ENCODE measurements at places on chromosomes 3 and 15. TPM values are rescaled to one million over a fixed set of nuclear protein-coding genes. Genes with fewer than 3 reads are reported as not detected.

- no peak overlapping the region for H3K4me3 ChIP-seq
- no peaks in the 10 kb centered on the region for H3K27me3 ChIP-seq
- H3K36me3 ChIP-seq: no peaks in the 10 kb centered on the region
- H3K27ac ChIP-seq: no peak overlapping the region
- peaks cover 7% of the 10 kb centered on the region for H3K4me1 ChIP-seq
Measured at GRCh38 chr15:69756440-69756839, 303.8 kb downstream of the RPLP1 start.

DNA sequence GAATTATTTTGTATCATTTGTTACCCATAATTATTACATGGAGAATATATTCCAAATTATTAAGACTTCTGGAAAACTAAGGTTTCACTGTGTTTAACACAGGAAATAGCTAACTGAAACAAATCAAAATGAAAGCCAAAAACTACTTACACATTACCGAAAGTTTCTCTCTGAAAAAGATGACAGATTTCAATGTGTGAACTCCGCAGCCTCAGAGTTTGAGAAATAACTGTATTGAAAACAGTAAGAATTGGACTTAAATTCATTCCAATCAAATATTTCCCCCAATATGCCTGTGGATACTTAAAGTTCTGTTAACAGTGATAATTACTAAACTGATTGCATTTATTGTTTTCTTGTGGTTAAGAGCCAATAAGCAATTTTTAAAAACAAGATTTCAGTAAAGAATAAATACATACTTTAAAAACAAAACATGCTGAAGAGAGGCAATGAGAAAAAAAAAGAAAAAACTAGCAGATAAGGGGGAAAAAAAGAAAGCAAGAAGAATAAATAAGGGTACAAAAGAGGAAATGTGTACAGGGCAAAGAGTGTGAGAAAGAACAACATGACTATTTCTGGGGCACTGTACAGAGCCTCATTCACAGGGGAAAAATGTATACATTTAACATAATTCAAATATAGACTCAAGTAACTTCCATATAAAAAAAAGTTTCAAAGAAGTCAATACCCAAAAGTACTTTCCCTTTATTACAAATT is 30.7 kb downstream of the DENND4A start:
- H3K36me3 ChIP-seq: no peaks in the 10 kb centered on the region
- no peaks in the 10 kb centered on the region for H3K4me1 ChIP-seq
- no peak overlapping the region for H3K4me3 ChIP-seq

DNA sequence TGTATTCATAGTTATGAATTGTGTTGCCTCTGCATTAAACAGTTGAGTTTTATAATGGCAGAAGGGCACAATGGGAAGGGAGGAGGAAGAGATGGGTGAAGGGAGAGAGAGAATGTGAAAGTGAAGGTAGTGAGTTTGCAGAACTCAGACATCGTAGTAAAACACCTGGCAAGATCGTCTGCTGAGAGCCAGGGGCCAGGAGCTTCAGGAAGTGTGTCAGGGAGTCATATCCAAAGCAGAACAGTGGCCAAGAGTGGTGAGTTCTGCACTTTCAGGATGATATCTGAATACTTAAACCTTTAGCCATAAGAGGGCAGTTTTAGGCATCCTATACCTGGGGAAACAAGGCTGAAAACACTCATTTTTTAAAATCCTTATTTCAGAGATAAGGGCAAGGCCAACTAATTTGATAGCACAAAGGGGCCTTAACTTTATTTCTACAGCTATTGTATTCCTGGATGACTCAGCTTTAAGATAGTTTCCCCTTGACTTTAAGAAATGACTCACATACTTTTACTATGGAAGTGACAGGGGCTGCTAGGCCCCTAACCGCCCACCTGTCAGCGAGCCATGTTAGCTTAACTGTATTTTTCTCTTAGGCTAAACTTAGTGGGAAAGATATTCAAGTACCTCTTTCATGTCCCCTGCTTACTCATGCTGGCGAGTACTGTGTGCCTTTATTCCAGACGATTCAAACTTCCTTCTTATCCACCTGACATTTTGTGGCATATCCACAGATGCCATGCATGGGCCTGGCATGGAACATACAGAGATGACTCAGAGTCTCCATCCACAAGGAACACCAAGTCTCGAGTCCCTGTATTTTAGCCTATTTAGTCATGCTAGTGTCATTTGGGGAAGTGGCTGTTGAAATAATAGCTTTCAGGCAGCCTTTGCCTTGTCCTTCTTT is 53.9 kb downstream of the RLBP1 start:
- H3K27ac ChIP-seq: no peak overlapping the region
- no peaks in the 10 kb centered on the region for H3K27me3 ChIP-seq
- DNase-seq: no peak
- peaks cover 22% of the 10 kb centered on the region for H3K4me1 ChIP-seq
- no peak overlapping the region for H3K4me3 ChIP-seq

- no peak for DNase-seq
- no peaks in the 10 kb centered on the region for H3K36me3 ChIP-seq
Measured at GRCh38 chr15:98070137-98070536, 109.6 kb downstream of the ARRDC4 start.

GRCh38 chr15:34330279-34330678 is 7.3 kb downstream of the SLC12A6 start:
- H3K27ac ChIP-seq: no peak overlapping the region
- no peaks in the 10 kb centered on the region for H3K36me3 ChIP-seq
- H3K27me3 ChIP-seq: no peaks in the 10 kb centered on the region
- H3K4me1 ChIP-seq: no peaks in the 10 kb centered on the region
- H3K4me3 ChIP-seq: no peak overlapping the region
- DNase-seq: no peak

DNA sequence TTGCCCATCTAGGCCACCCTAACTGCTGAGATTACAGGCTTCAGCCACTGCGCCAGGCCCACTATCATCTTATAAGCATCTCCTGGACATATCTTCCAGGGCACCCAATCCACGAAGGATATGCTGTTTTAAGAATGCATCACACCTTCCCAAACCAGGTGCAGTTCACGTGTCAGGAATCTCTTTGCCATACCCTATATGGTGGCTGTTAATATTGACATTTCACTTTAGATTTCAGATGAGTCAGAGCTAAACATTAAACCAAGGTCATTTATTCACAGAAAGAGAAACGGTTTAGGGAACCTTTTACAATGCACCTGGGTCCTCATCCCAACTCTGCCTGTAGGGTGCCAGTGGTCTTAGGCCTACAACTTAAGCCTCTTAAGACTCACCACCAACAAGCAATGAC is 85.7 kb downstream of the TBL1XR1 start:
- no peaks in the 10 kb centered on the region for H3K36me3 ChIP-seq
- peak; percentile 23 for DNase-seq
- H3K4me3 ChIP-seq: no peak overlapping the region
- no peaks in the 10 kb centered on the region for H3K27me3 ChIP-seq

DNA sequence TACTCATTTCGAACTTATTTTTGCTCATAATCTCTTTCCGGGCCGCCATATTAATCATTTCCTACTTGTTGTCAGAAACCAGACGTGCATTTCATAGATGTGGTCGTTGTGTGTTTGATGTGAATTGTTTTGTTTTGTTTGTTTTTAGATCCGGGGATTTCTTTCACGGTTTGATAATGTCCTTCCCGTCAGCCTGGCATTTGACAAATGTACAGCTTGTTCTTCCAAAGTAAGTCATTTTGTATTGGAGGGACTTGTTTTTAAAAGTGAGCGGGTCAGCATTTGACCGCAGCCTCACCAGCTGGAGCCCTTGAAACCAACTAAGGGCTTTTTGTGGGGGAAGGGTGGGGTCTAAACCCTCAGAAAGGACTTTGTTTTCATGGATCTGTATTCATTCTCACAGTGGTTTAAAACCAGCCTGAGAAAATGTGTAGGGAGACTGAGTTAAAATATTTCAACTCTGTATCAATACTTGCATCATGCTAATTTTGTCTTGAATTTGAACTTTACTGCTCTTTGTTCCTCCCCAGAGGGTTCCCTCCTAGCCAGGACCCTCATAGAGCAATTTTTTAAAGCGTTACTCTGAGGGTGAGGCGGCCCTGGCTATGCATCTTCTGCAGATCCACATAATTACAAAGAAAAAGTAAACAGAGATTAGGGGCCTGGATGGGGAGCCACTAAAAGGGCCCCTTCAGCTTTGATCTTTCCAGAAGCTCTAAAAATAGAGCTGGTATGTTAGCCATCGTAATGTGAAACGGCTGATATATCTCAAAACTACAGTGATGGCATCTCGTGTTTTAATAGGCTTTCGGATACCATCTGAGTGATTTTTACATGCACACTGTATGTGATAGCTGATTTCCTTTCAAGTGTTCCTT is 107.9 kb downstream of the ATG7 start:
- no peak overlapping the region for H3K27ac ChIP-seq
- no peaks in the 10 kb centered on the region for H3K27me3 ChIP-seq
- no peak overlapping the region for H3K4me3 ChIP-seq
- H3K4me1 ChIP-seq: peaks cover 16% of the 10 kb centered on the region

GRCh38 chr3:42745291-42745745 is 27.7 kb downstream of the CCDC13 start:
- H3K27ac ChIP-seq: no peak overlapping the region
- H3K4me3 ChIP-seq: no peak overlapping the region
- no peaks in the 10 kb centered on the region for H3K36me3 ChIP-seq
- H3K4me1 ChIP-seq: peaks cover 16% of the 10 kb centered on the region
- no peak for DNase-seq

- no peak overlapping the region for H3K27ac ChIP-seq
- no peaks in the 10 kb centered on the region for H3K36me3 ChIP-seq
- no peaks in the 10 kb centered on the region for H3K27me3 ChIP-seq
- no peak overlapping the region for H3K4me3 ChIP-seq
- H3K4me1 ChIP-seq: no peaks in the 10 kb centered on the region
- peak; percentile 6 for DNase-seq
Measured at GRCh38 chr3:102741105-102741504, 306.3 kb downstream of the ZPLD1 start.

GRCh38 chr3:194370753-194371152 is 1.2 kb upstream of the LRRC15 start:
- peaks cover 33% of the 10 kb centered on the region for H3K4me1 ChIP-seq
- no peak for DNase-seq
- peaks cover 12% of the 10 kb centered on the region for H3K27me3 ChIP-seq
- H3K27ac ChIP-seq: no peak overlapping the region
- no peak overlapping the region for H3K4me3 ChIP-seq

DNA sequence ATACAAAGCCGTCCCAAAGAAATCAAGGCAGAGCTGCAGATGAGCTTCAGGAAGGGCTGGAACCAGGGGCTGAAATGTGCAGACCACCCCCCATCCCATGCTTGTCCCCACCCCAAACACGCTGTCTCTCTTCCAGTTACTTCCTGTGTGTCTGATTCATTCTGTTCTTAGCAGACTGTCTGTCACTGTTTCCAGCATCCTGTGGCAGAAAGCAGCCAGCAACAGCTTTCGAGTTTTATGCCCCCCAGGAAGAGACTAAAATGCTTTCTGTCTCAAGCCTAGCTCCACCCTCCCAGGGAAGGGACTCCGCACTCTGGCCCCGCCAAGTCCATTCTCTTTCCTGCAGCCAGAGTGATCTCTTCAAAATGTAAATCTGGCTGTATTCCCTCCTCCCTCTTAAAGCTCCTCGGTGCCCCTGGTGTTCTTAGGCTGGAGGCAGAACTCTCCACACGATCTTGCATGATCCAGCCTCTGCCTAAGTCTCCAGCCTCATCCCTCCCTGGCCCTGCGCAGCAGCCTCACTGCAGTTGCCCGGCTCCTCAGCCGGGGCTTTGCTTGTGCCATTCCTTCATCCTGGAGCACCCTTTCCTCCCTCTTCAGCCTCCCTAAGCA is 41.5 kb downstream of the HRH1 start:
- no peak overlapping the region for H3K4me3 ChIP-seq
- H3K27ac ChIP-seq: no peak overlapping the region
- DNase-seq: peak; percentile 47
- H3K27me3 ChIP-seq: no peaks in the 10 kb centered on the region

- H3K4me3 ChIP-seq: no peak overlapping the region
- no peak overlapping the region for H3K27ac ChIP-seq
- no peaks in the 10 kb centered on the region for H3K36me3 ChIP-seq
- no peak for DNase-seq
- H3K27me3 ChIP-seq: no peaks in the 10 kb centered on the region
- no peaks in the 10 kb centered on the region for H3K4me1 ChIP-seq
Measured at GRCh38 chr3:29263476-29263875, 17.4 kb upstream of the RBMS3 start.

DNA sequence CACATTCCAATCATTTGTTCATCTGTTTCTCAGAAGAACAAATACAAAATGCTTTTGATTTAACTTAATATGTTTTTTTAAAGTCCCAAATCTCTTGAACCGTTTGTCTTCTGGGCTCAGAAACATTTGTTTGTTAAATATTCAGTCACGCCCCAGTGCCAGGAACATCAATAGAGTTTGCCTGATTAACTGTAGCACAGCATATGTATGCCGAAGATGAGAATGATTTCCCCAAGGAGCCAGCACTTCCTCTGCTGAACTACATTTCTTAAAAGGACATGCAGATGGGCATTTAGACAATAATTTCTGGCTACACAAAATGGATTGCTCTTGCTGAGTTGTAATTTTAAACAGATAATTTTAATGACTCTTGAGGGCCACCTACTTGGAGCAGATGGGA is 191.6 kb upstream of the FAM3D start:
- H3K36me3 ChIP-seq: no peaks in the 10 kb centered on the region
- no peaks in the 10 kb centered on the region for H3K27me3 ChIP-seq
- no peaks in the 10 kb centered on the region for H3K4me1 ChIP-seq
- H3K27ac ChIP-seq: no peak overlapping the region

DNA sequence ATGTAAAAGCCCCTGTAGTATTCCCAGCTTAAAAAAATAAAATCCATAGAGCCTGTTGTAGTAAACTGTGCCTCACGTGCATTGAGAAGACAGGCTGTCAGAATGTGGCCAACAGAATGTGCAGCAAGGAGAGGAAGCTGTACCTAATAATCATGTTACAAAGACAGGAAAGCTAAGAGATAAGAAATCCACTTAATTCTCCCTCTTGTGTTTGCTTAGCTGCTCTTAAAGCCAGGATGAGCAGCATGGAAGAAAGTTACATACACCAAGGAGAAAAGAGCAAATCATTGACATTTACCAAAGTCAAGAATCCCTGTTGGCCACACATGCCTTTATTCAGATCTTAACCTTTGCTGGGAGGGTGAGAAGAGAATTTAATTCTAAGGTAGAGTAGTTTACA is 85.9 kb downstream of the TNIK start:
- peaks cover 22% of the 10 kb centered on the region for H3K4me1 ChIP-seq
- H3K27me3 ChIP-seq: no peaks in the 10 kb centered on the region
- no peak overlapping the region for H3K4me3 ChIP-seq
- DNase-seq: no peak
- no peaks in the 10 kb centered on the region for H3K36me3 ChIP-seq

GRCh38 chr15:89149501-89150101 is 61.3 kb downstream of the ABHD2 start:
- DNase-seq: no peak
- H3K27ac ChIP-seq: no peak overlapping the region
- no peak overlapping the region for H3K4me3 ChIP-seq
- no peaks in the 10 kb centered on the region for H3K4me1 ChIP-seq

SIDT1 gene
- not detected for total RNA-seq

CCR2 gene
- not detected for total RNA-seq

MUC20 gene
- not detected for total RNA-seq

DLEC1 gene
- 0.60 TPM for total RNA-seq

CIDEC gene
- total RNA-seq: not detected

C2CD4B gene
- not detected for total RNA-seq

C3orf52 gene
- 2.4 TPM for total RNA-seq

ARGFX gene
- total RNA-seq: not detected

SLC22A14 gene
- total RNA-seq: not detected

MYEF2 gene
- total RNA-seq: 140 TPM

HCLS1 gene
- total RNA-seq: not detected
